CD4-positive, alpha-beta T cell treated with Interleukin-4 for 1 hour (primary cell): ENCODE measurements at places on chromosomes 6 and 20.
A peak's percentile ranks its signal among the peaks of the same experiment; 100 is the strongest.

GRCh38 chr20:57593134-57593886 lies 26.9 kb downstream of the ZBP1 start:
- no peak for DNase-seq

DNA sequence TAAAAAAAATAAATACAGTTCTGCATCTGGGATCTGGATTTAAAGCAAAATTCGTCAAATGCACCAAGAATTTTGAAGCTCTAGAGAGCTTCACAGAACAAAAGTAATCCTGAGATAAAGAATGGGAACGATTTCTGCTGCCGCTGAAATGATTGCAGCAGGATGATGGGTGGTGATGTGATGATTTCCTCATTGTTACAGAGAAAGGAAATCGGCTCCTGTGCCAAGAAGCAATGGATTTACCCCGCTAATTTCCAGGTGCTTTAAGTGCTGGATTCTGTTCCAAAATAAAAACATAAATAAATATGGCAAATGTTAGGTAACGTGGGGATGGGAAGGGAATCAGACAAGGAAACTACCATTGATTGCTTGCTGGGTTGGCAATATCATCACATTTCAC lies 1067.9 kb upstream of the MAP3K7 start:
- no peak for DNase-seq

DNA sequence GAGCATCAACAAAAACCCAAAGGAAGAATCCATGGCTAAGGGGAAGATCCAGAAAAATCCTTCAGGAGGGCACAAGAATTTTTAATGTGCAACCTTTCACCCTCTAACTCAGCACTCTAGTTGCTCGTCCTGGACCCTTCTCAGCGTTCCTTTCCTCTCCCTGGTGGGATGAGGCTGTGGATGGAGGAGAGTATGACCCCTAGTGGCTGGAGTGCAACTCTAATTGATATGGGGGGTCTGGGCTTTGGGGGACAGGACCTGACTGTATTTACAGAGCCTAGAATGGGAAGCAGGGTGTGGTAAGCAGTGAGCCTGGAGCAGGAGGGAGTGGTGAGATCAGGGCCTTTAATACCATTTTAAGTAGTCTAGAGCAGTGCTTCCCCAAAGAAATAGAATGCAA lies 83.9 kb upstream of the CEP85L start:
- peak; percentile 29 for DNase-seq

DNA sequence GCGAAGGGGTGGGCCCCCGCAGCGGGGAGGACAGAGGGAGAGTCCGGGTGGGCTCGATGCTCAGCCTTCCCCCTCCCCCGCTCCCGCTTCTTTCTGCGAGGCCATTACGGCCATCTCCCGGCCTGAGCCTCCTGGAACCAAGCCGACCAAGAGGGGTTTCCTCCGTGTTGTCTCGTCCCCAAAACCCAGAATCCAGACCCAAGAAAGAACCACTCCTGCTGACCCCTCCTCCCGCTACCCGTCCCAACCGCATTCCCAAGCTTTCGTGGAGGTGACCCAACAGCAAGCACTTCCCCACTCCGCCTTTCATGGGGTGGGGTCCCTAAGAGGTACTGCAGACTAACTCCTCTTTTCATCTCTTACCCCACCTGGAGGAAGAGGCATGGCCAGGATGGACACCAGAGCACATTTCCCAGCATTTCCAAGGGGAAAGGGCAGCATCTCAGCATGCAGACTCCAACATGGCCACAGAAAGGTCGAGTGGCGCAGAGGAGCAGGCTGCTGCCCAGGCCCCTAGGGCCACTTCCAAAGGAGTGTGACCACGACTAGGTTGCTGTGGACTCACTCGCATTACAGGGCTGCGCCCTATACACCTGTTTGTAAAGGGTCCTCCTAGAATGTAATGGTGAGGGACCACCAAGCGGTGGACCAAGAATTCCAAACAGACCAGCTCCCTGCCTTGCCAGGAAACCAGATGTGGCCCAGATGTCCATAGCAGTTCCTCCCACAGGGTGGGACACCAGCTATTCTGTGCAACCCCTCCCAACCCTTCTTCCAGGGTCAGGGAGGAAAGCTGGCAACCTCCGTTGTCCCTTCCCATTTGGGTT lies 53.4 kb downstream of the MRPL14 start:
- DNase-seq: no peak

DNA sequence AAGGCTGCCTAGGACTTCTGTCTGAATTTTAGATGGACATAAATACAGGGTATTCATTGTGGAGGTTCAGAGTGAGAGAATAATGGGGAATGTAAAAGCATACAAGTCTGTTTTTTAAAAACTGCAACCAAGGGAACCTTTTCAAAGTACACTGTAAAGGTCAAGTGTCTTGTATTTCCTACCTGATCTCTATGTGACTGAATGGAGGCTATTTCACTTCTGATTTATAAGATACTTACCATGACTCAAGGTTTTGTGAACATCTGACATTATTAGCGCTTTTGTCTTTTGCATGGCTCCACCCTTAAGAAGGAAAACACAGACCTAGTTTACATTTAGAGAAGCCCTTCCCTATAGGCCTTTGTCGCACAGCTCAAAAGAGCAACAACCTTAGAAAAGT lies 126.5 kb downstream of the ZFAND3 start:
- no peak for DNase-seq

DNA sequence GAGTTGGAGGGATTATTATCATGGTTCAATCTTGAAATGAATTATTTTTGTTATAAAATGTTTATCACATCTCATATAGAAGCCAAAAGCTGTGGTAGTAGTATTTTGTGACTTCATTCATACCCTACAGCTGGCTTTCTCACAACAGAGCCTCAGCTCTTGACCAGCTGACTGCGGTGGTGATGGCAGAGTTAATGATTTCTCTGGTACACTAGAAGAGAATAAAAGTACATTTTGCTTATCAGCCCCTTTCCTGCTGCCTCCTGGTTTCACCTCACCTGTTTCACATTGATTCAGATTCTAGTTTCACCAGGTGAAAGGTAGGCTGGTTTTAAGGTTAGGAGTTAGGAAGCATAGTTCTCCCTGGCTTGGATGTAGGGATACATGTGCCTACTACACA lies 55.7 kb downstream of the AFG1L start:
- DNase-seq: no peak

DNA sequence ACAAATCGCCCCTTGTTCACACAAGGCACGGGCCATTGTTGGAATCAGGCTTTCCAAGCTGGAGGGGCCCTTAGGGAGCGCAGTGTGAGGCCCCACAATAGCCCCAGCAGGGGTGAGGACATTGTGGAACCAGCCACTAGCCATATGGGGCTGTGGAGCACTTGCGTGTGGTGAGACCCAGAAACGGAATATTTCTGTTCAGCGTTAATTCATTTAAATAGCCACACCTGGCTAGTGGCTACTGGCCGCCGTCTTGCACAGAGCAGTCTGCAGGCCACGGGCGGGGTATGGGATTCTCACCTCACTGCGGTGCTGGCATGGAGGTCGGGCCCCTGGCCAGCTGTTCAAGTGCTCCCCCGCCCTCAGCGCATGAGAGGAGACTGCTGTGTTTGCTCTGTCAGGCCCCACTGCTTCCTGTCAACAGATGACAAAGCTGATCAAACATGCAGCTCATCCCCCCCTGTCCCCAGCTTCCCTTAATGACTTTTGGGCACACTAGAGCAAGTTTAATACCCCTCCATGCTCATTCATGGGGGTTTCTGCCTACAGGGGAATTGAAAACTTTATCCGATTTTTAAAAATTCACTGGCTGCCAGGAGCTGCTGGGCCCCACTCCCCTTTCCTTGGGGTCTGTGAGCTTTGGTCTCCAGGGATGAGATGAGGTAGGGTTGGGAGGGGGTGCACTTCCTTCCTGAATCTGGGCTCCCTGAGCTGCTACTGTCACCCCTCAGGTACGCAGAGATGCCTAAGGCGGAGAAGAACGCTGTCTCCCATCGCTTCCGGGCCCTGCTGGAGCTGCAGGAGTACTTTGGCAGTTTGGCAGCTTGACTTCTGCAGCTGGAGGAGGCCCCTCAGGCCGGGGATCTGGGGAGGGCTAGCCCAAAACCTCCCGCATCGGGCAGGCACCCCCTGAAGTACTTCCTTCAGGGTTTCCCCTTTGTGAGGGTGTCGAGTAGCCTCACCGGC lies 13.6 kb downstream of the ITPA start:
- peak; percentile 57 for DNase-seq

DNA sequence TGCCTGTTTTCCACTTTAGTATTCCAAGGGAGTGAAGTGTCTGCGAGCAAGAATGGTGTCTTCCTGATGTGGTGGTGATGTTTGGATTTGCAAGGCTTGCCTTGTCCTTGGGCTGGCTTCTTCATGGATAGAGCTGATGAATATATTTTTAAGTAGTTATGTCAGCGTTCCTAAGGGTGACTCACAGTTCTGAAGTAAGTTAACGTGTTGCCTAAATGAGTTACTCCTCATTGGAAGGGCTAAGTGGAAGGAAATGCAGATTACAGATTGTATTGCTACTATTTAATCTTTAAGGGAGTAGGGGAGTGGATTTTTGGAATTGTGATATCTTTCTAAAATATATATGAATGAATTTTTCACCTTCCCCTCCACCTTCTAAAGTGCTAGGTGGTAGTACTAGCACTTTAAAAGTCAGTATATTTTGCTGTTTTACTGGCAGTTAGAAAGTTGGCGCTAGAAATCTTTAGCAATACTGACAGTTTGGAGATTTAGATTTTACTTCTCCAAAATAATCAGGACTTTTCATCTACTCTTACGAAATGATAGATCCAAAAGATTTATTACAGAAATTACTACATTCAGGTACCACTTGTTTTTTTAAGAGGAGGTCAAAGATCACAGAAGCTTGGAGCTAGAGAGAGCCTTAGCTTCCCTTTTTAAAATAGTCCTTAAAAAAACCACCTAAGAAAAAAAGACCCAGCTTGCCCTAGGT lies 197.4 kb downstream of the JARID2 start:
- no peak for DNase-seq

GRCh38 chr6:44442236-44442635 lies 54.7 kb downstream of the CDC5L start:
- DNase-seq: no peak

GRCh38 chr6:25794784-25795183 lies 37.1 kb downstream of the SLC17A1 start:
- no peak for DNase-seq

DNA sequence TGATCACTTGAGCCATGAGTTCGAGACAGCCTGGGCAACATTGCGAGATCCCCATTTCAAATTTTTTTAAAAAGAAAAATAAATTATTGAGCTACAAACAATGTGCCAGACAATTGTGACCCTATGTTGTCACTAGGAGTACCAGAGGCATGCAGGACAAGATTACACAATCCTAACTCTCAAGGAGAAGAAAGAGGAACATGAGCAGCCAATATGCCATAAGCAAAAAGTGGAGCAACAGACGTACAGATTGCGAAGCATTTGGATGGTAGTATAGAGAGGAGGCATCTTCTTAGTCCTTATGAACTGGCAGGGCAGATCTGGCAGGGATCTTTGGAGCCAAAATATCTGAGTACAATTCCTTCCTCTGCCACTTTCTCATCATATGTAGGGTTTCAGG lies 156.4 kb downstream of the OR2B2 start:
- DNase-seq: no peak

- DNase-seq: no peak
Observed at GRCh38 chr6:85044361-85044760, 280.0 kb upstream of the TBX18 start.

DNA sequence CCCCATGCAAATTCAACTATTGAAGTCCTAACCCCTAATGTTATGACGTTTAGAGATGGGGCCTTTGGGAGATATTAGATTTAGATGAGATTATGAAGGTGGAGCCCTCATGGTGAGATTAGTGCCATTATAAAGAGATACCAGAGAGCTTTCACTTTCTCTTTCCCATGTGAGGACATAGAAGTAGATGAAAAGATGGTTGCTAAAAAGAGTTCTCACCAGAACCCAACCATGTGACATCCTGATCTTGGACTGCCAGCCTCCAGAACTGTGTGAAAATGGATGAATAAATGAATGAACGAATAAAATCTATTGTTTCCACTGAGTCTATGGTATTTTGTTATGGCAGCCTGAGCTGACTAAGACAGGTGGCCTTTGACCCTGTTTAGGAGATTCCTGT lies 50.6 kb upstream of the FBXO30 start:
- DNase-seq: no peak

- DNase-seq: no peak
Observed at GRCh38 chr6:150143516-150144293, 861 bp downstream of the PPP1R14C start.

DNA sequence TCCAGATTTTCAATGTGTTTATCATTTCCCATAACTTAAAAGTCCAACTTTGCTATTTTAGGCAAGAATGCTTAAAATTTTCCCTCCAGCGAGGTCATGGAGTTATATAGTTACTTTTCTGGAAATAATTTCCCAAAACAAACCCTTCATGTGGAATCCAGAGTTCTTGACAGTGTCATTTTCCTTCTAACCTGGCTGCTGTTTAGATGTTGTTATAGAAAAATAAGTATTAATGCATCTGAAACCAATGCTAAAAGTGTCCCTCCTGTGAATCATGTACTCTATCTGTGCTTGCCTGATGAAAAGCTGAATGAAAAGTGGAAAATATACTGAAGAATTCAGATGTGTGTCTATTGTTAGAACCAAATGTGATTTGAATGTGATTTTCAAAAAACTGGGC lies 245.3 kb upstream of the HSF2 start:
- DNase-seq: no peak

DNA sequence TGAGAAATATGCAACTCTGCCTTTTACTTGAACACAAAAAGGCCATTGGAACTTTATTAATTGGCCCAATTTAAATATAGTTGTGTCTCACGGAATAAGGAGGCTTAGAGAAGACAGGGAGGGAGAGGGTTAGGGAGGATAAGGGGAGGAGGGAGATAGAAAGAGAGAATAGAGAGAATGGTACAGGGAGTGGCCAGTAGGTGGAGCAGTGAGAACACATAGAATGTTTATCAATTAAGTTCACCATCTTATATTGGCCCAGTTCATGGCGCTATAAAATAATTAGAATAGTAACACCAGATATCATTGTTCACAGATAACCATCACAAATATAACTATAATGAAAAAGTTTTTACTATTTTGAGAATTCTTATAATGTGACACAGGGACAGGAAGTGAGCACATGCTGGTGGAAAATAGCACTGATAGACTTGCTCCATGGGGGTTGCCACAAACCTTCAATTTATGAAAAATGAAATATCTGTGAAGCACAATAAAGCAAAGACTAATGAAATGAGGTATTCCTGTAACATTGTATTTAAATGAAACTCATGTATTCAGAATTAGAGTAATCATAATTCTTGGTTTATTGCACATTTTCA lies 374.1 kb upstream of the MANEA start:
- DNase-seq: no peak

DNA sequence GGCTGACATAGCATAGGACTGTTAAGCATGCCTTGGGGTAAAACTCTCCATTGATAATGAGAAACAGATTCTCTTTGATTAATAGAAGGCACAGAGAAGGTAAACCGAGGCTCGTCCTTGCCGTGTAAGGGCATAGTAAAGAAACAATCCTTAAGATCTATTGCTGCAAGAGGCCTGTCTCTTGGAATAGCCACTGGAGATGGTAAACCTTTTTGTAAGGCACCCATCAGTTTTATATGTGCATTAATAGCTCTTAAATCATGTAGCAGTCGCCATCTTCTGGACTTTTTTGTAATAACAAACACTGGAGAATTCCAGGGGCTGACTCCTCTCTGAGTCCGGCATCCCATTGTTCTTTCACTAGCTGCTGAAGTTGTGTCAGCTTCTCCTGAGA lies 8.4 kb upstream of the ABHD12 start:
- DNase-seq: peak; percentile 68

- DNase-seq: no peak
Observed at GRCh38 chr20:43508106-43508505, 609 bp downstream of the L3MBTL1 start.

GRCh38 chr6:35471836-35472345 lies 3.7 kb downstream of the RPL10A start:
- no peak for DNase-seq
